PC-9 (cell line): ENCODE measurements at places on chromosomes 11 and 22. TPM values are rescaled to one million over a fixed set of nuclear protein-coding genes. Genes with fewer than 3 reads are reported as not detected.
A peak's percentile ranks its signal among the peaks of the same experiment; 100 is the strongest.

DNA sequence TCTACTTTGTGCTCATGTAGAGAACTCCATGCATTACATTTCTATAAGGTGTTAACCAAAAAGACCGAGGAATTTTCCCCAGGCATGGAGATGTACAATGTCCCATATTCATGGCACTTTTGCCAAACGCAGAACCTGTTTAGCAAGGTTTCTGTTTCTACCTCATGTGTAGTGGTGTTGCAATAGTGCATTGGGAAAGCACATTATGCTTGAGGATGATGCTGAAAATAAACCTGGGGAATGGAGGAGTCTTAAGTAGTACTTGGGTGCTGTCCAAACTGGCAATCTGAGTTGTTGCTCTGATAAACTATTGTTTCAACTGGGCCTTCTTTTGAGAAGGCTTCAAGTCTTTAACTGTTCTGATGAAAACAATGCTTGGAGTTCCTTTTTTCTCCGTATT, 11.5 kb upstream of the MUC15 start:
- DNase-seq: peak; percentile 38

- no peak for DNase-seq
Measured at GRCh38 chr22:32407936-32408335, 4.1 kb downstream of the RTCB start.

GRCh38 chr11:45053736-45054446, 92.5 kb upstream of the PRDM11 start:
- no peak for DNase-seq

Gene TP53AIP1
- not detected in 2 replicates for total RNA-seq

Gene FIBIN
- total RNA-seq: not detected in 2 replicates
